ENCODE measurements at places on chromosomes 2 and 18. TPM values are rescaled to one million over a fixed set of nuclear protein-coding genes. Genes with fewer than 3 reads are reported as not detected.

DNA sequence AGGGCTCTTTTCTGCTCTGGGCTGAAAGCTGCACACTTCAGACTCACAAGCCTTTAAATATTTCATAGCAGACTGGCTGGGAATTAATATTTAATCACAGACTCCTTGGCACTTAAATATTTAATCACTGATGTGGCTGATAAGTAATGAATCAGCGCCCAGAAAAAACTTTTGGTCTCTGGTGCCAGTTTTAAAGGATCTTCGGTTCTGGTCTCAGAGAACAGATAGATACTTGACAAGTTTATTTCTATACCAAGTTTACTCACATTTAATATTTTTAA is 201.2 kb downstream of the MYCN start:
- no peak for DNase-seq

DNA sequence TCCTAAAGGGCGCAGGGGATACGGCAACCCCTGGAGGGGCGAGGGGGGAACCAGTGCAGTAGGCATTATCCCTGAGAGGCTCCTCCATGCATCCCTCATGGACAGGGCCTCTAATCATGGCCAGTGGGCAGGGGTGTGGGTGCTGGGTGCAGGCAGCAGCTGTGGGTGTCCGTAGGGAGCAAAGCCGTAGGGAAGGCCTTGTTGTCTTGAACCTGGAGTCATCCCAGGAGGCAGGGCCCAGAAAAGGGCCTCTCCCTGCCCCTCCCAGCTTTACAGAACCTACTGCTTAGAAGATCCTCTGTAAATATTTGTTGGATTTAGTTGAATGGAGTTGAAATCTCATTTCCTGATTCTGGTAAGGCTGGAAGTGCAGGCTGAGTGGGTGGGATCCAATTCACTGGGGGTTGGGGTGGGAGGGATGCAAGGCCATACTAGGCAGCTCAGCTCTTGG is 207.0 kb upstream of the HAAO start:
- no peak for DNase-seq

DNA sequence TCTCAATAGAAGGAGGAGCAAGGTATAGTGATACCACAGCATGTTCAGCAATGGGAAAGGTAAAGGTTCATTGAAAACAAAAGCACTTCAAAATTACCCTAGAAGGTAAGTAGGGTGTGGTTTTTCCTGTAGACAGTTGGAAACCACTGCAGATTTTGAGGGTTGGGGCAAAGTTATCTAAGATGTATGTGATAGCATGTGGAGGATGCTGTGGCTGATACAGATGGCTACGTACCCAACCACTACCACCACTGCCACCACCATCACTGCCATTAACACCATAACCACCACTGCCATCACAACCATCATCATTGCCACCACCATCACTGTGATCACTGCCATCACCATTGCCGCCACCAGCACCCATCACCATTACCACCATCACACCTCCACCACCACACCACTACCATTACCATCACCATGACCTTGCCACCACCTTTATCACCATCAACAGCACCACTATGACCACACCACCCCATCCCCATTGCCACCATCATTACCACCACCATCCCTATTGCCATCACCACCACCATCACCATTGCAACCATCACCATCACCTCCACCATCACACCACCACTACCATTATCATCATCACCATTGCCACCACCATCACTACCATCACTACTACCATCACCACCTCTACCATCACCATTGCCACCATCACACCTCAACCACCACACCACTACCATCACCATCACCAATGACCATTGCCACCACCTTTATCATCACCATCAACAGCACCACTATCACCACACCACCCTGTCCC is 3.7 kb downstream of the TMSB10 start:
- DNase-seq = no peak

- DNase-seq = no peak
Observed at GRCh38 chr2:218230882-218231281, 13.9 kb downstream of the ARPC2 start.

DNA sequence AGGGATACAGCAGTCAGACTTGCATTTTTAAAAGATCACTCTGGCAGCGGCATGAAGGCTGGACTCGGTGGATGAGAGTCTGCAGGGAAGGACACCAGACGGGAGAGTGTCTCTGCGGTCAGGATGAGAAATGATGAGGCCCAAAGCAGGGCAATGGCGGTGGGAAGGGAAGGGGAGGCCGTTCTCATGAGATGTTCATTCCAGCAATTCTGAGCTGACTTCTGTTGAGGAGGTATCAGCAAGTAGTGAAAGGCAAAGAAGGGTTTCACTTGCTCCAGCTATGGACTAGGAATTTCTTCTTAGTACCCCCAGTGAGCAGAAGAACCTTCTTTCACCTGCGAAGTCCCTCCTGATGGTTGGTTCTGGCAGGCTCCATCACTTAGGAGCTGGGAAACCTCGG is 63.0 kb downstream of the STEAP3 start:
- no peak for DNase-seq

DNA sequence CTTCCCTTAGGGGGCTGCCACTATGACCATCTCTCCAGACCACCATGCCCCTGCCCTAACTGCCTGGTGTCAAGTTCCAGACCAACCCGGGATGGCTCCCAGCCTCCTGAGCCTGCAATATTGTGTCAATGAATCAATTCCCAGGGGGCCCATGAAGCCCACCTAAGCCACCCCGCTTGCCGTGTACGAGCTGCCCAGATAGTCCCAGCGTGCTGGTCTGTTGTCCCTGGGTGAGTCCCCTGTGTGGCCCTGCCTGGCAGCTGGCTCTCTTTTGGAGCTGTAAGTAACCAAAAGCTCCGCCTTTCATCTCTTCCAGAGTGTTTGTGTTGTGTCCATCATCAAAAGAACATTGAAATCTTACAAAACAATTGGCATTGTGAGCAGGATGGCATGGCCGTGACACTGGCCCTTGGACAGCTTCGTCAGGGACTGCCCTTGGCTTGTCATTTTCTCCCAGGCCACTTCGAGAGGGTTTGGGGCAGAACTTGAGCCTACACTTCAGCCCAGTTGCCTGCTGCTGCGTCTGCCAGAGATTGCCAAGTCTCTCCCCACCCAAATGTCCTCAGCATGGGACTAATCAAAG is 11.3 kb upstream of the MAL start:
- DNase-seq = no peak

DNA sequence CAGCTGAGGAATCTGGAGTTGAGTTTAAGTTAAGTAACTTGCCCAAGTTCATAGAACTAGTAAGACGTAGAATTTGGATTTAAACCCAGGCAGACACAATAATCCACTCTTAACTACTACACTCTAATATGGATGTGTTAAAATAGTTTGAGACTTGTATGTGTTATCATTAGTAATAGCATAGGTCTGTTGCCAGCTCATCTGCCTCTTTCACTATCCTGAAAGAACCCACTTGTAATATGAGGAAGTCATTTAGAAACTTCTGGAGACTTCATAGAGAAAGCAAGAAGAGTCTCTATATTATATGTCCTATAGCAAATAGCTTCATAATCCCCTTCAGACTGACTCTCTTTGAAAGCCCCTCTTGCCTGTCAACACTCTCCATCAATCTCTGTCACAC is 43.0 kb upstream of the ACADL start:
- DNase-seq = no peak

- DNase-seq = no peak
Observed at GRCh38 chr2:239865059-239865639, 160.0 kb downstream of the NDUFA10 start.

GRCh38 chr2:82478641-82479040 is 1980.4 kb downstream of the SUCLG1 start:
- DNase-seq = no peak

DNA sequence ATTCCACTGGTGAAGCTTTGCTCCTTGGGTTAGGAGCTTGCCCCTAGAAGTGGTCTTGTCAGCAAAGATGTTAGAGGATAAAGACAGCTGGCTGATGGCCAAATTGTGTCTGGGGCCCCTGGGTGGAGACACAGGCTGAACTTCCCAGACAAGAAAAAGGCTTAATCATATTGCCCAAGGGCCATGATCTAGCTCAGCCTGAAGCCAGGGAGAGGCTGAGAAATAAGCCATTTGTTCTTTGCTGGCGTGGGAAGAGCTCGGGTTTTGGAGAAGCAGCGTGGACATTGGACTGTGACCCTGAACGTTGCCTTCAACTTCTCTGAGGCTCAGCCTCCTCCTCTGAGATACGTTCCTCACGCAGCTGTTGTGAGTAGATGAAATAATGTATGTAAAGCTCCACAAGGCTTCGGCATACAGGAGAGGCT is 153.0 kb downstream of the ZFP36L2 start:
- no peak for DNase-seq

DNA sequence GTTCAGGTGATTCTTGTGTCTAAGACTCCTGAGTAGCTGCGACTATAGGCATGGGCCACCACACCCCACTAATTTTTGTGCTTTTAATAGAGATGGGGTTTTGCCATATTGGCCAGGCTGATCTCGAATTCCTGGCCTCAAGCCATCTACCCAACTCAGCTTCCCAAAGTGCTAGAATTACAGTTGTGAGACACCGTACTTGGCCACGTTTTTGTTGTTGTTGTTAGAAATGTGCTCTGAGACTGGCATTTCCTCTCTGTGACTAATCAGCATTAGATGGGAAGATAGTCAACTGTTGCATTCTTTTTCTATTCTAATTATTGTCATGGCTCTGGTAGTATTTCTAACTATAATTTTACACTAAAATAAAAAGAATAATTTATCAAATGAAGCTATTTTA is 191.7 kb downstream of the CAMKMT start:
- no peak for DNase-seq

Gene FLACC1
- polyA plus RNA-seq = 1.2 TPM

Gene NOSTRIN
- 8.1 TPM for polyA plus RNA-seq

Data from thymus (tissue), 14 donors.